ENCODE measurements at places on chromosomes 11 and 22. TPM values are rescaled to one million over a fixed set of nuclear protein-coding genes. Genes with fewer than 3 reads are reported as not detected.
A peak's percentile ranks its signal among the peaks of the same experiment; 100 is the strongest.

- H3K4me3 ChIP-seq, result no peak overlapping the region
- H3K27me3 ChIP-seq, result no peaks in the 10 kb centered on the region
- H3K36me3 ChIP-seq, result no peaks in the 10 kb centered on the region
- H3K4me1 ChIP-seq, result no peaks in the 10 kb centered on the region
- DNase-seq, result no peak
Observed at GRCh38 chr11:126329644-126330211, 25.8 kb upstream of the ST3GAL4 start.

- H3K4me1 ChIP-seq, result peaks cover 14% of the 10 kb centered on the region
- H3K4me3 ChIP-seq, result no peak overlapping the region
- DNase-seq, result no peak
Observed at GRCh38 chr11:65378208-65378927, 4.1 kb downstream of the SLC25A45 start.

GRCh38 chr11:120314861-120315260 is 10.2 kb upstream of the TLCD5 start:
- no peaks in the 10 kb centered on the region for H3K4me1 ChIP-seq
- no peak overlapping the region for H3K4me3 ChIP-seq
- no peaks in the 10 kb centered on the region for H3K27me3 ChIP-seq
- H3K36me3 ChIP-seq, result no peaks in the 10 kb centered on the region

GRCh38 chr11:22472306-22472705 is 134.1 kb downstream of the SLC17A6 start:
- H3K27ac ChIP-seq, result no peak overlapping the region
- H3K4me1 ChIP-seq, result no peaks in the 10 kb centered on the region
- H3K36me3 ChIP-seq, result no peaks in the 10 kb centered on the region

DNA sequence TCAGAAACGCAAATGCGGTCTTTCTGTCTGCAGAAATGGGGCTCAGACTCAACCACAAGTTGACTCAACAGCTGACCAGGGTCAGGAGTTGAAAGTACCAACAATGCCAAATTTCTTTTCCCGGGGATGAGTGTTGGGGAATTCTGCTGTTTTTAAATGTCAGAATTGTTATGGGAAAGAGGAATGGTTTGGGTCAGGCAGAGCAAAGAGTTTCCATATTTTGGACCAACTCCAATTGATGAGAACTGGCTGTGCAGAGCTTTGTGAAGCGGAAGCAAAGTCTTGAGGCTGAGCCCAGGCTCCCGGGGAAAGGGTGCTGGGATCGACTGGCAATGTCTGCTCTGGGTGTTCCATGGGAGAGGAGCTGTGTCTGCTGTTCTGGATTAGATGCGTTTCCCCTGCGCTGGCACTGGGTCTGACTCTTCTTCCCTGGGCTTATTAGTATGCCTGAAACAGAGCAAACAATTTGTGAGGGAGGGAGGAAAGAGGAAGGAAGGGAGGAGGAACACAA is 36.2 kb downstream of the TXN2 start:
- no peak for DNase-seq
- no peaks in the 10 kb centered on the region for H3K27me3 ChIP-seq
- no peak overlapping the region for H3K4me3 ChIP-seq
- H3K36me3 ChIP-seq, result no peaks in the 10 kb centered on the region
- no peak overlapping the region for H3K27ac ChIP-seq

DNA sequence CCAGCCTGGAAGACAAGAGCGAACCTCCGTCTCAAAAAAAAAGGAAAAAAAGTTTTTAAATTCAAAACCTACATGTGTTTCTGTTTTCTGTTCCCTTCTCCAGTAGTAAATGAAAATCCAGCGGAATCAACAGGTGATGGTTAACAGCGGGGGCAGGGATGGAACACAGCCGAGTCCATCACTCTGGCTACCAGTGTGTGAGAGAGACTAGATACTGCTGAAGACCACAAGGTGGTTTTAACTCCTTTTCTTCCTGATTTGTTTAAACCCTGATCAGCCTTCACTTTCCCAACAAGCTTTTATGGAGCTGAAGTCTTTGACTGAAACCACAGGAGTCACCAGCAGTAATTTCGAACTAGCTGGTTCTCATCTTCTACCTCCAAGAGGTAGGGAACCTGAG is 3.6 kb upstream of the ARHGAP32 start:
- H3K4me3 ChIP-seq, result no peak overlapping the region
- no peaks in the 10 kb centered on the region for H3K36me3 ChIP-seq
- no peaks in the 10 kb centered on the region for H3K27me3 ChIP-seq
- no peak overlapping the region for H3K27ac ChIP-seq

Gene RTN4R
- total RNA-seq, result 0.98 TPM

Gene POLR3H
- 30.7 TPM for total RNA-seq

DNA sequence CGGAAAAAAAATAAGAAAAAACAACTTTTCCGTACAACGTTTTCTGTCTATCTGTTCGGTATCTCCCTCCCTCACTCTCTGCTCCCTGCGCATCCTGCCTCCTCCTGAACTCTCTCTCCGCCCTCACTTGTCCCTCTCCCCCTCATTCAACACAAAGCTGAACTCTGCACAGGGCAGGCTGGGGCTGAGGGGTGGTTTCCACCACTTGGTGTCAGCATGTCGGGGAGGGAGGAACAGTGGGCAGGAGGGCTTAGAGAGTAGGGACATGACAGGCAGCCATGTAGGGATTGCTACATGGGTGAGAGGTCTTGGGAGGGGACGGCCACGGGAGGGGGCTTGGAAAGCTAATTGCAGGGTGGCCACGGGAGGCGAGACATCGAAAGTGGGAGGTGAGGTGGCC is 17.6 kb downstream of the SLC22A12 start:
- no peak for DNase-seq
- H3K4me1 ChIP-seq, result no peaks in the 10 kb centered on the region
- no peak overlapping the region for H3K4me3 ChIP-seq
- no peaks in the 10 kb centered on the region for H3K27me3 ChIP-seq

- no peak overlapping the region for H3K27ac ChIP-seq
- no peaks in the 10 kb centered on the region for H3K27me3 ChIP-seq
- DNase-seq, result no peak
Observed at GRCh38 chr22:42814215-42814614, 42.9 kb downstream of the ARFGAP3 start.

- H3K27me3 ChIP-seq, result no peaks in the 10 kb centered on the region
- H3K4me3 ChIP-seq, result no peak overlapping the region
- peaks cover 68% of the 10 kb centered on the region for H3K36me3 ChIP-seq
- H3K4me1 ChIP-seq, result no peaks in the 10 kb centered on the region
- H3K27ac ChIP-seq, result no peak overlapping the region
- DNase-seq, result no peak
Observed at GRCh38 chr22:40363059-40363458, 7.3 kb upstream of the SGSM3 start.

DNA sequence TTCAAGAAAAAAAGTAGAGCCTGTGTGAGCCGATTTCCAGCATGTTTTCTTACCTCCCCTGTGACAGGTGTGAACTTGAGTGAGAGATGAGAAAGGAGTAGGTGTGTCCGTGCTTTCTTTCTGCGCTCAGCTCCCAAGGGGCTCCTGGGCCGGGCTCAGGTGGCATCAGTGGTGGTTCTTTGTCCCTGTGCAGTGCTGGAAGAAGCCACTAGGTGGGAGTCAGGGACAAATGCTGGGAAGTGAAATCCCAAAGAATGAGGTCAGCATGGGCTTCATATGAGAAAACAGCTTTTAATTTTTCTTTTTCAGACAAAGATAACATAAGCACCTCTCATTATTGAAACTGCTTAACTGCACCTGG is 57.8 kb downstream of the PPFIBP2 start:
- H3K4me1 ChIP-seq, result peaks cover 11% of the 10 kb centered on the region
- no peaks in the 10 kb centered on the region for H3K27me3 ChIP-seq
- H3K36me3 ChIP-seq, result peaks cover 14% of the 10 kb centered on the region
- no peak for DNase-seq
- H3K27ac ChIP-seq, result no peak overlapping the region
- H3K4me3 ChIP-seq, result no peak overlapping the region

Gene OLFML1
- total RNA-seq, result not detected

DNA sequence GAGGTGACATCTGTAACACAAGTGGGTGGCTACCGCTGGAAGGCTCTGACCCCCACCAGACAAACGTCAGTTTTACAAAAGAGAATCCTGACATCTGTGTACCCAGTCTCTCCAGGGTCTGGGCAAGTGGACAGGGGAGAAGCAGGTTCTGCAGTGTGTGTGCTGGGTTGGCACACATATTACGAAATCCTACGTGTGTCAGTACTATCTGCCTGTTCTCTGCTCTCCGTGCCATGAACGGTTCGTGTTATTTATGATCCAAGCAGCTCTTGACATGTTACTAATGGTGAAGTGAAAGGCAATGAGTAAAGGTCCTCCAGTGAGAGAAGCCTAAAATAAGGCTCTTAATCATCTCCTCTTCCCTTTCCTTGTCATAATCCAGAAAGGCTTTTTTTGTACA is 201.5 kb upstream of the MTMR2 start:
- no peak for DNase-seq
- no peaks in the 10 kb centered on the region for H3K27me3 ChIP-seq
- H3K27ac ChIP-seq, result no peak overlapping the region
- peaks cover 21% of the 10 kb centered on the region for H3K4me1 ChIP-seq

- H3K36me3 ChIP-seq, result peaks cover 47% of the 10 kb centered on the region
- H3K4me1 ChIP-seq, result peaks cover 29% of the 10 kb centered on the region
- no peak overlapping the region for H3K4me3 ChIP-seq
- H3K27me3 ChIP-seq, result no peaks in the 10 kb centered on the region
- peak overlapping the region; percentile 92 for H3K27ac ChIP-seq
Observed at GRCh38 chr11:62613291-62613778, 278 bp downstream of the ROM1 start.

DNA sequence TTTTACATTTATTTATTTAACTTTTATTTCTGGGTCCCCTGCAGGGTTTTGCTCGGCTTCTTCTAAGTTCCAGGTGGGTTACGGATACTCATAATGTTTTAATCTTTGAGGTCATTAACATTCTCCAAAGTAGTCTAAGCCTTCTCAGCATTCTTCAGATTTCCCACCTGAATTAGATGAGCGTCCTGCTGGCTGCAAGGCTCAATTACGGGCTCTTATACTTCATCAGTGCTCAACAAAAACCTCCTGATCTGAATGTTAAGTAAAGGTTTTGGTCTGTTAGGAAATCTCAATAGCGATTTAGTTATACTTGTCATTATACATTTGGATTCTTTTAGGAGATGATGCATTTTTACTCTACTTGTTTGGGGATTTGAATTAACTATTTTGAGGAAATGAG is 27.3 kb upstream of the NFRKB start:
- no peak overlapping the region for H3K4me3 ChIP-seq
- H3K27me3 ChIP-seq, result no peaks in the 10 kb centered on the region
- H3K4me1 ChIP-seq, result peaks cover 4% of the 10 kb centered on the region
- no peak overlapping the region for H3K27ac ChIP-seq

DNA sequence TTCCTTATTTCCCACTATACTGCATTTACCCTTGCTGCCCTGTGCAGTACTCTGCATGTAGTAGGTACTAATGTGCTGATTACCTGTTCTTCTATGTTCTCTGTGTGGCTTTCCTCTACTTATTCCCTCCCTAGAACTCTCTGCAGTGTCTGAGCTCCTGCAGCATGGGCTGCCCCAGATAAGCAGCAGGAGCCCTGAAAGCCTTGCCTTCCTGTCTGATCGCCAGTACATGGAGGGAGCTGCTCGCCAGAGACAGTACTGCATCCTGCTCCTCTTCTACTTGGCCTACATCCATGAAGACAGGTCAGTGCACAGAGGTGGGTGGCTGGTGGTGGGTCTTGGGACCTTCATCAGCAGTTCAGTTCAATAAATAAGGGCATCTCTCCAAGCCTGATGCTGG is 42.2 kb upstream of the CCDC134 start:
- H3K4me3 ChIP-seq, result no peak overlapping the region
- H3K27me3 ChIP-seq, result no peaks in the 10 kb centered on the region
- no peak for DNase-seq
- H3K27ac ChIP-seq, result no peak overlapping the region
- H3K36me3 ChIP-seq, result no peaks in the 10 kb centered on the region
- no peaks in the 10 kb centered on the region for H3K4me1 ChIP-seq

DNA sequence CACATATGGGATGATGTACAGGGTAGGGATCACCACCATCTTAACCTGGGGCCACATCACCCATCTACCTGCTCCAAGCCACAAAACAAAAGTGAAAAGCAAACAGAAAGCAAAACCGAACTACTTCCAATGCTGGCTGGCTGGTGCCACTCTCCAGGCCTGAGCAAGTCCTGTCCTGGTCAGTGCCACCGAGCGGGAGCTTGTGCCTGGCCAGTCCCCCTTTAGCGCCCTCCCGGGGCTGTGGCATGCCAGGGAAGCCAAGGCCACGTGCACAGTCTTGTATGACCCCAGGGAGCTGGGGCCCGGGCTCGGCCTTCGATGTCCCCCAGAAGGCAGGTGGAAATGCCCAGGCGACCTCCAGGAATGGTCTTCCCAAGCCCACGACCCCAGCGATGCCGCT is 17.9 kb upstream of the NAP1L4 start:
- H3K27me3 ChIP-seq, result no peaks in the 10 kb centered on the region
- no peak overlapping the region for H3K27ac ChIP-seq
- no peak overlapping the region for H3K4me3 ChIP-seq

- H3K4me3 ChIP-seq, result no peak overlapping the region
- no peaks in the 10 kb centered on the region for H3K36me3 ChIP-seq
- no peak overlapping the region for H3K27ac ChIP-seq
- H3K27me3 ChIP-seq, result no peaks in the 10 kb centered on the region
Observed at GRCh38 chr11:71333473-71333872, 81.1 kb upstream of the SHANK2 start.

DNA sequence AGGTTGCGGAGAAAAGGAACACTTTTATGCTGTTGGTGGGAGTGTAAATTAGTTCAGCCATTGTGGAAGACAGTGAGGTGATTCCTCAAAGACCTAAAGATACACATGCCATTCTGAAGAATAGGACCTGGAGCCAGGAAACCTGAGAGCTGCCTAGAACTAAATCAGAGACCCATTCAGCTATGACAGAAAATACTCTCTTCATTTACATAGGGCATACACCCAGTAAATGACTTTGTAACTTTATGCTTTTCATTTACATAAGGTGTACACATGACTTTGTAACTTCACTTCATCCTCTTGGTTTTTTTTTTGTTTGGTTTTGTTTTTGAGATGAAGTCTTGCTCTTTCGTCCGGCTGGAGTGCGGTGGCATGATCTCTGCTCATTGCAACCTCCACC is 25.1 kb upstream of the APLNR start:
- H3K4me3 ChIP-seq, result no peak overlapping the region
- DNase-seq, result no peak
- H3K27ac ChIP-seq, result no peak overlapping the region
- H3K36me3 ChIP-seq, result no peaks in the 10 kb centered on the region
- no peaks in the 10 kb centered on the region for H3K27me3 ChIP-seq
- H3K4me1 ChIP-seq, result no peaks in the 10 kb centered on the region

Data from naive thymus-derived CD4-positive, alpha-beta T cell (primary cell).